K562 (cell line): ENCODE measurements at places on chromosomes 7 and 10.

GRCh38 chr10:125102246-125102645 lies 58.1 kb downstream of the CTBP2 start:
- no peak for DNase-seq

DNA sequence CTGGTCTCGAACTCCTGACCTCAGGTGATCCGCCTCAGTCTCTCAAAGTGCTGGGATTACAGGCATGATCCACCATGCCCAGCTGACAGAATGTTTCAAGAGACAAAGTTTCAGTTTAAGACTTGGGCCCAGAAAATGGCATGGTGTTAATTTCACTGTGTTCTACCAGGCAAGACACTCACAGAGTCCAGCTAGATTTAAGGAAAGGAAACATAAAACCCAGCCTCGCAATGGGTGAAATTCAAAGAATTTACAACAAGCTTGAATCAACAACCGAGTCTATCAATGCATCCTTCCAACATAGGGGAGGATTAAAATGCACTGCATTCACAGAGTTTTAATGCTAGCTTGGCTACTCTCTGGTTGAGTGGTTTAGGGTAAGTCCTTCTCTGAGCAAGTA lies 764.0 kb downstream of the XPNPEP1 start:
- DNase-seq: no peak

GRCh38 chr10:6269953-6270867 lies 67.5 kb downstream of the PFKFB3 start:
- no peak for DNase-seq

DNA sequence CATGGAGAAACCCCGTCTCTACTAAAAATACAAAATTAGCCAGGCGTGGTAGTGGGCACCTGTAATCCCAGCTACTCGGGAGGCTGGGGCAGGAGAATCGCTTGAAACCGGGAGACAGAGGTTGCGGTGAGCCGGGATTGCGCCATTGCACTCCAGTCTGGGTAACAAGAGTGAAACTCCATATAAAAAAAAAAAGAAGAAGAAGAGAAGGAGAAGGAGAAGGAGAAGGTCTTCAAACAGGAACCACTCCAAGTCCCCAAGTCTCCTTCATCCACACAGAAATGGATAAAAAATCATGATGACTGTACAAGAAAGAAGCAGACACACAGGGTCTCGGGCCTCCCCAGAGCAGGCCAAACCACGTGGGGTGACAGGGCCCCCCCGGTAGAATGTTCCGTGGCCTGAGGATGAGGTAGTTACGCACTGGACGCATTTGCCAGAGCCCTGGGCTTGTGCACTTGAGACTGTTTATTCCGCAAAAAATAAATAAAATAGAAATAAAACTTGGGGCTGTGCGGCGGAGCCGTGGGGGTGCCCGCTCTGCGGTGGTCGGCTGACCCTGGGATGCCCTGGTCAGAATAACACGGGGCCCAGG lies 15.8 kb downstream of the VENTX start:
- no peak for DNase-seq

- no peak for DNase-seq
Observed at GRCh38 chr7:607938-608337, 88.3 kb upstream of the PDGFA start.

GRCh38 chr7:44068054-44068453 lies 2.7 kb upstream of the PGAM2 start:
- no peak for DNase-seq

DNA sequence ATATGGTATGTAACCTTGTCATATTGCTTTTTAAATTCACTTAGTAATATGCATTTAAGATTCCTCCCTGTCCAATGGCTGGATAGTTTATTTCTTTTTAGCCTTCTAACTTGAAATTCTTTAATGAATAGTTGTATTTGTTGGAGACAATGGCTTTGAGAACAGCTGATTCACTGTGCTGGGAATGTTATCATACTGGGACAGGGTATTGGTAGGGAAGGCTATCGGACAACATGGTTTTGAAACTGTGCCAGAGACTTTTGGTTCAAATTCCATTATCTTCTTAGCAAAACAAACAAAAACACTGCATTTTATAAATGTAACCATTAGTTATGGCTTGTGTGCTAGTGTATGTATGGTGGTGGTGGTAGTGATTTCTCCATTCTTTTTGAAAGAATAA lies 517.1 kb upstream of the ANKRD30A start:
- DNase-seq: no peak

GRCh38 chr10:132263866-132264265 lies 43.9 kb downstream of the STK32C start:
- DNase-seq: no peak

DNA sequence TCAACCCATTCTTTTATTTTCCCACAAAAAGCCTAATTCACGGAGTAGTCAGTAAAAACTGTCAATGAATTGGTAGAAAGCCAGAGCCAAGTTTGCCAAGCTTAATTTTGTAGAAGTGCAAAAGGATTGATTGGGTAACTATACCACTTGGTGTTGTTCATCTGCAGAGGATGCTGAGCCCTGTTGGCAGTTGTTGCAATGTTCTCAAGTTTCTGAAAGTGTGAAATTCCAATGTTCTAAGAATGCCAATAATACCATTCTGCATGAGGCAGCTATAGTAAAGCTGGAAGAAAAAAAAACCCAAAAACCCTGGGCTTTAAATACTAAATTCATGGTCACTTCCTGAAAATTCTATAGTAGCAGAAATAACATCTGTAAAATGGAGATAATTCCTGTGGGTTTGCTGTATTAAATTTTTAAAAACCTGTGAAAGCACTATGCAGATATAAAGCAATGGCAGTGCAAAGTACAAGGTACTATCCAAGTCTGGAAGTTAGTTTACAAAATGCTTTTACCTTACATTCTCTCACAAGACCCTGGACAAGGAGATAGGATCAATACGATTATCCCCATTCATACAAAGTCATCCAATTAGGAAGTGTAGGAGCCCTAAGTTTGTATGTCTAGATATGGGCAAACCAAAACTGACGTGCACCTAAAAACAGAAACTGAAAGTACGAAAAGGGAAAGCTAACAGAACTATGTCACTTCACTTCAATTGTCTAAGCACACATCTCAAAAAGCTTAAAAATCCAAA lies 6.0 kb upstream of the PON1 start:
- DNase-seq: no peak
